ENCODE measurements at places on chromosomes 3 and 15.

DNA sequence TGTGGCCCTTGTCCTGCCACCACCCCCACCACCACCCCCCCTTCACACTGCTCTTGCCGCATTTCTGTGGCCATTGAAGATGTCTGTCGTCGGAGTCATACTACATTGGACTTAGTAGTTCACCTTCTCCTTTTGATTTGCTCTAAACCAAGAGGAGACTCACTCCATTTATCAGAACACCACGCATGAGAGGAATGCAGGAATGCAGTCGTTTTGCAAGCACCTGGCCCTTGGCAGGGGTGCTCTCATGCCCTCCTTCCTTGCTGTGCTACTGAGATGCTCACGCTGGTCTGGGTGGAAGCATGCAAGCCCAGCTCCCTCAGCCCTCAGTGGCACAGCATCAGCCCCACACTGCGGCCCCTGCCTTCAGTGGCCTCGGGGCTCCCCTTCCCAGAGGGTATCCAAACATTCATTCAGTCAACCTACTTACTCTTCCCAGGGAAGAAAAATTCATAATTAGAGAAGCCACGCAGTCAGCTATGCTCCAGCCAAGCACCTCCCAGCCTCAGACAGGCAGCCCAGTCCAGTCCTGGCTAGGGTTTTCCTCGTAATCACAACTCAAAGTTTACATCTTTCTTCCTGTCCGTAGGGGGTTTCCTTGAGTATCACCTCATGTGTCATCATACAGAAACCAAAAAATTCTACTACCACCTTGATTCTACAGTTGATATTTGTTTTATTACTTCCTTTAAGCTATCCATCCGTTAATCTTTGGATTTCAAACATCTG is 520.0 kb downstream of the GABRG3 start:
- DNase-seq: no peak

DNA sequence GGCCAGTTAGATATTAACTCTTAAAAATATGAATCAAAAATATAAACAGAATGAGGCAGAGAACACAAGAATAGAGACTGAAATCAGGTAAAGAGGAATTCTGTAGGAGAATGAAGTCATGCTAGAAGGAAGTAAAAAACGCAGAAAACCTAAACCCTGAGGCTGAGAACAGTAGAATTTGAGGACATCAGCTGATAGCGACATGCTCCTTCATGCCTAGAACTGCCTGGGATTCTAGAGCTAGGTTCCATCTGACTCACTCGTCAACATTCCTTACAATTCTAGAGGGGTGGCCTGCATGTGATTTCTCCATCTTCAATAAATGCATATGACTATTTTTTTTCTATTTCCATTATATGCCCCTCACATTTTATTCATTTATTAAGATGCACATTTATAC is 343.0 kb downstream of the ROBO1 start:
- DNase-seq: no peak

DNA sequence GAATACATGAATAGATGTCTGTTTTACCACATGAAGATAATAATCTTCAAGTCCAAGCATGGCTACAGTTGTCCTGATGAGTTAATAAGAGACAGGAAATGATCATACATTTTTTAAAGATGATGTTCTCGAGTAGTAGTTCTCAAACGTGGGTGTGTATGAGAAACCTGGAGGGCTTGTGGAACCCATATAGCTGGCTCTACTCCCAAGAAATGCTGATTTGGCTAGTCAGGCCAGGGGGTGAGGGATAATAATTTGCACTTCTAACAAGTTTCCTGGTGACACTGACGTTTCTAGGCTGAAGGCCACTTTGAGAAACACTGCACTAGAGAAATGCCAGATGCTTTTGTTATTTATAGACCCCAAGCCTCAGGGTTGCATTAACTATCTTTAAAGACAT is 37.0 kb downstream of the ROPN1B start:
- no peak for DNase-seq

DNA sequence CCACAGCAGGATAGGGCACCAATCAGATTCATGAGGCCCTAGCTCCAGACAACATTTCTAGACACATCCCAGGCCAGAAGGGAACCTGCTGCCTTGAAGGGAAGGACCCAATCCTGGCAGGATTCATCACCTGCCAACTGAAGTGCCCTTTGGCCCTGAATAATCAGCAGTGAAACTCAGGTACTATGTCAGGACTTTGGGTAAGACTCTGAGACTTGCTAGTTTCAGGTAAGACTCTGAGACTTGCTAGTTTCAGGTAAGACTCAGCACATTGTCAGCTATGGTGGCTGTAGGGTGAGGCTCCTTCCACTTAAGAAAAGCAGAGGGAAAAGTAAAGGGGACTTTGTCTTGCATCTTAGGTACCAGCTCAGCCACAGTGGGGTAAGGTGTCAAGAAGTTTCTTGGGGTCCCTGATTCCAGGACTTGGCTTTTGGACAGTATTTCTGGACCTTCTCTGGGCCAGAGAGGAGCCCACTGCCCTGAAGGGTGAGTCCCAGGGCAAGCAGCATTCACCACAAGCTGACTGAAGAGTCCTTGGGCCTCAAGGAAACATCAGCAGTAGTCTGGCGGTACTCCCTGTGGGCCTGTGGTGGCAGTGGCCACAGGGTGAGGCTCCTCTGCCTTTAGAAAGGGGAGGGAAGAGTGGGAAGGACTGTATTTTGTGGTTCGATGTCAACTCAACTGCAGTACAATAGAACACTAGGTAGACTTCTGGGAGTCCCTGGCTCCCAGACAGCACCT is 13.7 kb upstream of the COL8A1 start:
- DNase-seq: no peak

GRCh38 chr3:15405448-15406050 is 21.8 kb downstream of the METTL6 start:
- DNase-seq: no peak

GRCh38 chr3:61444782-61445181 is 116.6 kb upstream of the PTPRG start:
- no peak for DNase-seq

GRCh38 chr3:167777356-167777755 is 41.8 kb downstream of the SERPINI1 start:
- DNase-seq: no peak

DNA sequence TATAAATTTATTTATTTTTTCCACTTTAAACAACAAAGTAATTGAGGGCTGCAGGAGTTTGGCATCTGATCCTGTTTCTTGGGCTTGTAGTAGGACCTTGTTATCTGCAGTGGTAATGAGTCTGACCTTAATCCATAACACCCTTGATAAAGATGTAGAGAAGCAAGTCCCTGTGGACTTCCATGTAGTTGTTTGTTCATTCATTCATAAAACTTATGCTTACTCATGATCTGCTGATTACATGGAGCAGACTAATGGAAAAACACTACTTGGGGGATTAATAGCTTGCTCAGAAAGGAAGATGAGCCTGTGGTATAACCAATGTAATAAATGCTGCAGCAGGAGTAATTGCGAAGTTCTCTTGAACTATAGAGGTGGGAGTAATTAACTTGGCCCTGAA is 271.5 kb upstream of the TBL1XR1 start:
- DNase-seq: no peak

GRCh38 chr3:46908986-46909534 is 31.5 kb downstream of the PTH1R start:
- no peak for DNase-seq

DNA sequence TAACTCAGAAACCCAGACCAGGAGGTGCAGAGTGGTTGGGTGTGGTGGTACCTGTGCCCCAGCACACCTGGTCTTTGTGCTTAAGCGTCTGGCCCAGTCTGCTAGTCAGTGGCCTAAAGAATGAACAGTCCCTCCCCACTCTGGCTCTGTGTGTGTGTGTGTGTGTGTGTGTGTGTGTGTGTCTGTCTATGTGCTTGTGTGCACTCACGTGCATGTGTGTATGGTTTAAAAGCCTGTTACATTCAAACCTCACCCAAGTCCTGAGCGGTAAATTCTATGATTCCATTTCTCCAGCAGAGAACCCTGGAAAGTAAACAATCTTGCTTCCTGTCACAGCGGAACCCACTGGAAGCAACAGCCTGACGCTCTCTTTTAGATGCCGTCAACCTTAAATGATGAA is 34.2 kb downstream of the EDEM1 start:
- no peak for DNase-seq

All from stimulated activated CD4-positive, alpha-beta T cell treated with anti-CD3 and anti-CD28 coated beads, Interleukin-2, amount 100 ng/mL, for 4 hours (primary cell).